HTR-8/SVneo (cell line): ENCODE measurements at places on chromosomes 3 and 15.

DNA sequence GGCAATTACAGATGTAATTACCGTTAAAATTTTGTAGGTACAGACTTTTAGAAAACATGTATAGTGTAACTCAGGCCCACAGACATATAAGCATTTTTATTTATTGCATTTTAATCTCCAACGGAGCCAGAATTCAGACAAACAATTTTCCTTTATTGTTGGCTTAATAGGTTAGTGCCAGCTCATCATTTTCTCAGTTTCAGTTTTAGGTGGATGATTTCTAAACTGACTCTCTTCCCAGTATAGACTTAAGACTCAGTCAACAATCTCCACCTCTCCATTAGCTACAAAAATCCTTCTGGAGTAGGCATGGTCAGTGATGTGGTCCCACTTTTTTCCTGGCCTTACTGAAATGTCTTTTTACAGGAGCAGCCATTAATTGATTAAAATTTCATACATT lies 994.6 kb downstream of the TBL1XR1 start:
- DNase-seq, result no peak

GRCh38 chr15:82181371-82181770 lies 81.2 kb downstream of the EFL1 start:
- no peak for DNase-seq

- no peak for DNase-seq
These were observed 46.8 kb downstream of the AAGAB start for GRCh38 chr15:67207555-67208207.

DNA sequence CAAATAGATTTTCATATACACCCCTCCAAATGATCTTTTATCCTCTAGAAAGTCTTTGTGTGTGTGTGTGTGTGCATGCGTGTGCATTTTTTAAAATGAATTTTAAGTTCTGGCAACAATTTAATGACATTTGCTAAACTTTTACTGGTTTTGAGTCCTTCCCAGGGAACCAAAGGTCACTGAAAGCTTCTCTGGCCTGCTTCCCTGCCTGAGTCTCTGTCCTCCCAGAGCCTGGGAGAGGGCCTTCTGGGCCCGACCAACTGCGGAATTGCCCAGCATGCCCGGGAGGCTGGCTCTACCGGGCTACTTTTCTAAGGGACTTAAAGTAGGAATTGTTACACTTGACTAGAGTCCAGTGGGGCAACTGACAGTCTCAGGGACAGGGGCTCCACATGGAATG lies 7.4 kb upstream of the RBPMS2 start:
- no peak for DNase-seq

- no peak for DNase-seq
These were observed 53.7 kb downstream of the TP53BP1 start for GRCh38 chr15:43439268-43439667.

DNA sequence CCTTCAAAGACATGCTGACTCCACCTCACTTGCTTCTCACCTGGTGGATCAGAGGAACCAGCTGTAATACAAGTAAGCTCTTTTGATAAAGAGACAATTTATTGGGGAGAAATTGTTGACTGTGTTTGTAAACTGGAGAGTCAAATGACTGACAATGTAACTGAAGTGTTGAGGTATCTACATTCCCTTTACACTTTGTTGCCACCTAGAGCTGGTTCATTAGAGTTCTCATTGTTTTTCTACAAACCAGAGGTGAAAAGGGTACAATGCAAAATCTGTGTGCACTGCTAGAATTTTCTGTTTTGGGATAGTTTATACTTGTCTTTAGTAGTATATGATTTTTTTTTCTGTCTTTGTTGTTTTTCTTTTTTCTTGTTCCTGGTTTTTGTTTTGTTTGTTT lies 8.7 kb upstream of the LRRC58 start:
- no peak for DNase-seq

- DNase-seq, result no peak
These were observed 33.5 kb downstream of the SUCLG2 start for GRCh38 chr3:67620869-67621268.

GRCh38 chr3:99659032-99659431 lies 20.6 kb downstream of the COL8A1 start:
- DNase-seq, result peak; percentile 41

- no peak for DNase-seq
These were observed 331.0 kb upstream of the RGMA start for GRCh38 chr15:93420050-93420452.

- no peak for DNase-seq
These were observed 215.3 kb downstream of the FAM43A start for GRCh38 chr3:194900854-194901522.

DNA sequence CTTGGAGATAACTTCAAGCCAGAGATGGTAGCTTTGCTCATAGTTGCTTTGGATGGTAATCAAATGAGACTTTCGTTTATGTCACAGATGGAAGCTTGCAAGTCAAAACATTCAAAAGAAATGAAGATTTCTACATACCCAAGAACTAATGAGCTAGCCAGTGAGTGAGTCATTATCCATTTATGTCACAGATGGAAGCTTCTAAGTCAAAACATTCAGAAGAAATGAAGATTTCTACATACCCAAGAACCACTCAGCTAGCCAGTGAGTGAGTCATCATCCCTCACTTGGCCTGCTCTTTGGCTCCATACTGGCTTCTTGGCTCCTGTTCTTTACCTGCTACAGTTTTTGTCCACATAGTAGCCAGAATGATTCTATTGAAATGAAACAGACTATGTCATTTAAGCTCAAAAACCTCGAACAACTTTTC lies 559.8 kb upstream of the CBLB start:
- peak; percentile 74 for DNase-seq
